ENCODE measurements at places on chromosomes 3 and 15. TPM values are rescaled to one million over a fixed set of nuclear protein-coding genes. Genes with fewer than 3 reads are reported as not detected.

DNA sequence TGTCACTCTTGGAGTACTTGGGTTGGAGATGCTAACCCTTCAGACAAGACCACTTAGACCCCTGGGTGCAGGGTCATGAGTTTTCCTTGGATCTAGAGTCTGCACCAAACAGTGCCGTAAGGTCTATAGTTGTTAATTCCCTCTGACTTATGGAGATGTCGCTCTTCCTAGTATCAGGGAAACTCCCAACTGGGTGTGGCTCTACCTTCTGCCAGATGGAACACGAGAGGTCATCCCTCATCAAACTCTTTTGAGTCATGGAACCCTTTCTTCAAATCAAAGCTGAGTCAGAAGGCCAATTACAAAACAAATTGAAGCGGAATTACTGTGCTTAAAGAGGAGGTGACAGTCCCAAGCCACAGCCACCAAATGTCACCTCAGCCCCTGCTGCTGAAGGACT is 514.9 kb upstream of the PROK2 start:
- ATAC-seq, result no peak

- no peak for ATAC-seq
Observed at GRCh38 chr3:31312400-31312799, 220.3 kb upstream of the STT3B start.

DNA sequence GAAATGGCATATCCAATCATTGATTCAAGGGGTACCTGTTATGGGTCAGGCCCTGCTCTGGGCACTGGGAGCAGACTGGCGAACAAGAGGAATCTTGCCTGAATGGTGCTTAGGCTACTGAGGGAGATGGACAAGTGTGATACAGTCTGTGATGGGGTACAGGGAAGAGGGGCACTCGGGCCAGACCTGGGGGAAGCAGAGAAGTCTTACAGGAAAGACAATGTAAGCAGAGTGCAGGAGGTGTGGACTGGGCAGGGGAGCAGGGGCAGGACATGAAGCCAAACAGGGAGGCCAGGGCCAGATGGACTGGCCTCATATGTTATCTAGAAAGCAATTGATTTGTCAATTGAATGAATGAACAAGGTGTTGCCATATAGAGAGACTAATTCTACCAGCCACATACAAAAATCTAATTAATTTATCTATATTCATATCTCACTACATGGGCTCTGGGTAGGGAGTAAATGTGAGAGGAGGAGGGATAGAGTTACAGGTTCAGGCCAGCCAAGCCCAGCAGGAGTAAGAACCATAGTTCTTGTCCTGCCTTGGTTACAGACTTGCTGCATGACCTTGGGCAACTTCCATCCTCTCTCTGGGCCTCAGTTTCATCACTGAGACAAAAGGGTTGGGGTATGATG is 3.6 kb upstream of the IGDCC4 start:
- ATAC-seq, result no peak

GRCh38 chr3:189103208-189103607 is 68.6 kb upstream of the TPRG1 start:
- no peak for ATAC-seq

- ATAC-seq, result peak; percentile 93
Observed at GRCh38 chr3:45226206-45226915, at the start of gene TMEM158. TMEM158 (minus strand) TSS chr3:45226287; CDS start chr3:45226027, 260 bp downstream.

GRCh38 chr3:184741798-184742675 is 30.2 kb upstream of the MAGEF1 start:
- ATAC-seq, result no peak

DNA sequence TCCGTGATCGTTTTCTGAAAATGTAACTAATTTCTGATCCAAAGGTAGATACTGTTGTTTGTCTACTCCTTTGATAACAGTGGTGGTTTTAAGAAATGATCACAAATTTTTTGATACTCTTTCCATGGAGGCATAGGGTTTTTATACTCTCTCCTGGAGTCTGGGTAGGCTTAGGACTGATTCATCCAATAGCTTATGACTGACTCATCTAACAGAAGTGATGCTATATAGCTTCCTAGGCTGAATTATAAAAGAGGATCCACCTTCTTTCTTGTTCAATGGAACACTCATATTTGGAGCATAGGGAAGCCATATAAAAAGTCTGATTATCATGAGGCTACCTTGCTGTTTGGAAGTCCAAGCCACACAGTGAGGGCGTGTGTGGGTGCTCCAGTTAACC is 84.3 kb downstream of the CHST2 start:
- no peak for ATAC-seq

- ATAC-seq, result peak; percentile 3
Observed at GRCh38 chr15:68277131-68277602, 378 bp upstream of the FEM1B start.

CRYGS gene
- total RNA-seq, result 4.9 TPM

DNA sequence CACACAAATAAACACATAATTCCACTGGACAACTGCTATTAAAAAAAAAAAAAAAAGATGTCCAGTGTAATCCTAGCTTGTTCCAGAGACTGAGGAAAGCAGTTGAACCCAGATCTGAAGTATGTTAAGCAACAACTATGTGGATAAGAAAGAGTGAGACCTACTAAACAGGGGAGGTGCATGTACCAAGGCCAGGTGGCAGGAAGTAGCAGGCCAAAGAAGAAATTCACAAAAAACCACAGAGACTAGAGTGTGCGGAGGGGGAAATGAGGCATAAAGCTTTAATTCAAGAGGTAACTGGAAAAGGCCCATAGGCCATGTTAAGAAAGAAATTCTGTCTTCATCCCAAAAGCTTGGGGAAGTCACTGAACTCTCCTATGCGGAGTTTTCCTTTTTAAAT is 490.0 kb downstream of the NAALADL2 start:
- ATAC-seq, result no peak

RTP1 gene
- not detected for total RNA-seq

- ATAC-seq, result no peak
Observed at GRCh38 chr3:63998852-63999754, 24.2 kb downstream of the PSMD6 start.

- ATAC-seq, result no peak
Observed at GRCh38 chr3:168951368-168951767, 712.1 kb downstream of the MECOM start.

DNA sequence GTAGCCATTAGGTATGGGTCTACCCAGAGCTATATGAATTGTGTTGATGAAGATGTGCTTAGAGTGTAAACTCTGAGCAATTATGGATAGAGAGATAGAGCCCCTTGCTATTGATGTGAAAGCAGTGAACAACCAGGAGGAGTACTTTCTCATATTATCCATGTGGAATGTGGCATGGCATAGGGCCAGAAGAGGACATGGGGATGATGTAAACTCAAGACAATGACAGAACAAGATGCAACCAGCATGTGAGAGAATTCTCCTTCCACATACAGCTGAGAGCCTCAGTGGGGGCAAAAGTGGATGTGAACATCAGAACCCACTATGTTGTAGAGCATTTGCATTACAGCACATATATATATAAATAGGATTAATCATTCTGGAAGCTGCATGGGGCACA is 36.4 kb upstream of the BNC1 start:
- no peak for ATAC-seq

CD200 gene
- 26.8 TPM for total RNA-seq

DNA sequence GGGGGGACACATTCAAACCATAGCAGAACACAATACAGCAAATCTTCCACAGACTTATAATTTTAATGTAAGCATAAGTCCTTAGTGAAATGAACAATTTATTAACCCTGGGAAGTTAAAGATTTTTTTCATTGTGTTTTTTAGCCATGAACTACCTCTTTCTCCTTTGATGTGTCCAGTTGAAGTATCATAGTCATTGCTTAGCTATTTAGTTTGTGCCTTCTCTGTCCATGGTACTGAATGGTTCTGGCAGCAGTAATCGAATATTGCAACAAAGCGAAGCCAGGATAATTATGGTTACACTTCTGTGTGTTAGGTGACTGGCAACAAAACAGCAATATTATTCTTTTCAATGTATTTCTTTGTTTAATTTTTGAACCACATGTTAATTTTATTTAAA is 403.0 kb upstream of the ONECUT1 start:
- ATAC-seq, result no peak

DNA sequence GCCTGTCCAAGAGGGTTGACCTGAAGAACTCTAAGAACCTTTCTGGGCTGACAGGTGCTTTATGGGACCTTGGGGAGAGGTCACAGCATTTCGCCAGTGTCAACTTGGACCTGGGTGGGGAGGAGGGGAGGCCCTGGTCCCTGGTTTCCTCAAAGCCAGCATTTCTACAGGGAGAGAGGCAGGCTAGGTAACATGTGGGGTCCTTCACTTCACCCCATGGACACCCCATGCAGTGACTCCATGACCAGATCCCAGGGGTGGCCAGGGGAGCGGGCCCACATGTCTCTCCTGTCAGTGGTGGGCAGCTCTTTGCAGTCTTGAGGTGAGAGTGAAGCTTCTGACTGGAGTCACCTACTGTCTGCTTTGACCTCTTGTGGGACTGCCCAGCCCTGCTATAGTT is 35.8 kb downstream of the GOLGA6L10 start:
- no peak for ATAC-seq

DNA sequence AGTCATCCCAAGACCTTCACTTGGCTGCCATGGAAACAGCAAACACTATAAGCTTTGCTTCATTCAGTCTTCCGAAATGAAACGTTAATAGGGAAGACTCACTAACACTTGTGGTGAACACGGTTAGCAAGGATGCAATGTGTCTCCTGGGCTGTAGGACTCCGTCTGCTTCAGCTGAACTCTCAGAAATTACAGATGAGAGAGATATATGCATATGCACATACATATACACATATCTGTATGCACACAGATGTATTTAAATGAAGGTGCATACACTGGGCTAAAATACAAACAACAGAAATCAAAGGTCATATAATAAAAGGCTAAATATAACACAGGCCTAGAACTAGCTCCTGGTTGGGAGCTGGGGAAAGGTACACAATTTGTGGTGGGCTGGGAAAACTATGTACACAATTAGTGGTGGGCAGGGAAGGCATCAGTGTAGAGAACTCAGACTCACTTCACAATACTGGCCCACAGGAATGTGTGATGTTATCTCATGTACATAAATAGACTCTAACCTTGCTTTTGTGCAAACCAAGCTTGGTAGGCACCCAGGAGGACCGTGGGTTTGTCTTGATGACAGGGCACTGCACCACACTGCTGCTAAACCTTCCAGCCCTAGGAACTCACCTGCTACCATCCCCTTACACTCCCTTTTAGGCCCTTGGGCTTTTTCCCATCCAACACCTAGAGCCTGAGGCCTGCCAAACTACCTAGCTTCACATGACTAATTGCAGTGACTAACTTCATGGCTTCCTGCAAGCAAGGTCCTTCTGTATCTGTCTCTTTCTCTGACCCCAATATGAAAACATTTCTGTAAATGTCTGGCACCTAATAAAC is 873.1 kb downstream of the NSUN3 start:
- ATAC-seq, result no peak

- ATAC-seq, result no peak
Observed at GRCh38 chr3:112321867-112322652, 10.9 kb upstream of the CD200 start.

ARNT2 gene
- 0.21 TPM for total RNA-seq

CCK gene
- not detected for total RNA-seq

- ATAC-seq, result no peak
Observed at GRCh38 chr15:31403096-31403495, 76.5 kb downstream of the KLF13 start.

SLC26A6 gene
- total RNA-seq, result 37.6 TPM

DNA sequence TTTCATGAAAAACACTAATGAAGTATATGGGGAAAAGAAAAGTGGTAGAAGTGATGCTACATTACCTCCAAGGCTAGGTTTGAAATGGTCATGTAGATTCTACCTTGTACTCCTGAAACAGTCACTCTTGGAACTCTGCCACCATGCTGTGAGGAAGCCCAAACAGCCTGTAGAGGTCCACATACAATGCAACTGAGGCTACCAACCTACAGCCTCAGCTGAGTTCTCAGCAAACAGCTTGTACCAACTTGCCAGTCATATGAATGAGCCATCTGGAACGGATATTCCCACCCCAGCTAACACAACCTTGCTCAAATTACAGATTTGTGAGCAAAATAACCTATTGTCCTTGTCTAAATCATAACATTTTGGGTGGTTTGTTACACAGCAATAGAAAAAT is 193.5 kb downstream of the ULK4 start:
- ATAC-seq, result no peak

BLM gene
- total RNA-seq, result 68.2 TPM

MCF2L2 gene
- total RNA-seq, result 9.0 TPM

DNA sequence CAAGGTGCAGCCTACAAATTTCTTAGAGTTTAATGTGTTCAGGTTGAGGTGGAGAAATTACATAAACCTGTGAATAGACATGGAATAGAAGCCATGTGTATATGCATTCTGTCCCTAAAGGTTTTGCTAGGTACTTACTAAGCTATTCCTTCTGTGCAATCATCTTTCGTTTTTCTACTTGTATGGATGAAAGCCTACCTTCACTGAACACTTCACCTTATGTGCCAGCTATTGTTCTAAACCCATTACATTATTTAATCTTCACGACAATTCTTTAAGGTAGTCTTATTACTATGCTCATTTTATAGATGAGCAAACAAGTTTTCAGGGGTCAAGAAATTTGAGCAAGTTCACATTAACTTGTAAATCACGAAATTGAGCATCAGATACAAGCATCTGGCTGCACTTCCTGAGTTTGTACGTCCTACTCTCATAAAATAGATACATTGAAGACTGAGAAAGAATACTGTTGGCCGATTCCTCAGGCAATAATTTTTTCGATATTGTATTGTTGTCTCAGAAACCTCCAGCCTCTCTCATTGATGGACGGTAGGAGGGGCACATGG is 635 bp upstream of the RCN2 start:
- no peak for ATAC-seq

ACAN gene
- total RNA-seq, result not detected

DNA sequence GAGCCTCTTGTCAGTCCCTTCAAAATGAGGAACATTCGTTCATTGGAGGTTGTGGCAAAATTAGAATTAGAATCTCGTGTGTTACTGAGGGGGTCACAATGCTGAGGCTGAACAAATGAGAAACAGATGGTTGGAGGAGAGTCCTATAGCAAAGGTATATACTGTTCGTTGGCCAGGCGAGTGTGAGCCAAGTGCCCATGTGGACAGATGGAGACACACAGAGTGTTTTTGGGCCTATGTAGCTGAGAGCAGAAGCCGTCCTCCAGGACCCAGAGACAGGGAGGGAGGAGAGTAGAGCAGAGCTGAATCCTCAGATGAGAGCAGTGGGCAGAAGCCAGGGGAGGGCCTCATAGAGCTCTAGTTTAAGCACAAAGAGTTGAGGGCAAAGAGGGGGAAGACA is 98.9 kb downstream of the NR1D2 start:
- ATAC-seq, result no peak

DNA sequence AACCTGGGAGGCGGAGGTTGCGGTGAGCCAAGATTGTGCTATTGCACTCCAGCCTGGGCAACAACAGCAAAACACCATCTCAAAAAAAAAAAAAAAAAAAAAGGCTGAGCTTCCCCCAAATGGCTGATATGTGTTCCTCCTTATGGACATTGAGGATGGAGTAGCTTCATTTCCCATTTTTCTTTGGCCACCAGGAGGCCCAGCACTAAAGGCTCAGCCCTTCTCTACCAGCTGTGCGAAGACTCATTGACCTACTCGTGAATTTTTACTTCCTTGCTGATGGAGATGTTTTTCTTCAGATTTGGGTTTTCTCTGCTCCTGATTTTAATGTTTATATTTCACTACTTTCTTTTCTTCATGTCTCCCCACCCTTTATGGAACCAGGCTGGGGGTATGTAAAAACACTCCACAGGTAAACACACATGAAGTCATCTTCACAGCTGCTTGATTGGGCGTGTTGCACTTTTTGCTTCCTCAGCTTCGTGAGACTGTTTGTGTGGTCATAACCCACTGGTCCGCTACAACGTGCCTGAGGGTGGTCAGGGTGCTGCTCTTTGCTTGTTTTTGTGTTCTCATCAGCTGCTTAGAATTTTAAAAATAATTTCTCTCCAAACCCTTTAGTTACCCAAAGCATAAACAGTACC is 13.5 kb downstream of the SEMA4B start:
- ATAC-seq, result no peak

GLDN gene
- total RNA-seq, result not detected

Measured in activated T-helper 17 cell treated with anti-CD3 and anti-CD28 coated beads, Interleukin-2, amount 50 U/mL, for 72 hours (primary cell).